ENCODE measurements at places on chromosomes 2 and 18.

GRCh38 chr2:66301767-66302140 is 133.2 kb upstream of the MEIS1 start:
- no peak for DNase-seq

- no peak for DNase-seq
Observed at GRCh38 chr2:46540496-46541331, 61.3 kb downstream of the TMEM247 start.

GRCh38 chr2:42169874-42170521 is 845 bp downstream of the EML4 start:
- DNase-seq = no peak

DNA sequence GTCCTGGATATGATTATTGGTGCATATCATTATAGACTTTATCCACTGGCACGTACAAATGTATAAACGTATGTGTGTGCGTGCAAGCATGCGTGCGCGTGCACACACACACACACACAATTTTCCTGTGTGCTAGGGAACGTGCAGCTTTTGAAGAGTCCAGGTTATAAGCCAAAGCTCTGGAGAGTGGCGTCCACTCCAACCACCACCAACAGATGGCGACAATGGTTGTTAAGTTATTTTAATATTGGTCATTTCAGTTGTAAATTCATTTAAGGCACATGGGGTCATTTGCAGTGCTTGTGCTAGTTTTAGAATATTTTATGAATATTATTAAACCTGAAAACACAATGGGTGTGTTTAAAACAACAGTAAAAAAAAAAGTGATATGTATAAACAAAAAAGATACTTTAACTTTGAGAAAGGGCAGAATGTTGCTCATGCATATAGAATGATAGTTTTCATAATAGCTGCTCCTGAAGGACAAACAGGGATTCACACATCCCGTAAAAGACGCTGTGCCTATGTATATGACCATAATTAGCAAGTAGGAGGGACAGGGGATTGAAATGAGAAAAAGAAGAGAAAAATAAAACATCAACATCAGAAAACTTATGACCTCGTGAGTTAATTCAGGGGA is 124.2 kb upstream of the ITGB6 start:
- no peak for DNase-seq

GRCh38 chr2:240151477-240152031 is 11.1 kb upstream of the OTOS start:
- DNase-seq = no peak

GRCh38 chr2:193712912-193713311 is 1518.2 kb upstream of the TMEFF2 start:
- DNase-seq = no peak

DNA sequence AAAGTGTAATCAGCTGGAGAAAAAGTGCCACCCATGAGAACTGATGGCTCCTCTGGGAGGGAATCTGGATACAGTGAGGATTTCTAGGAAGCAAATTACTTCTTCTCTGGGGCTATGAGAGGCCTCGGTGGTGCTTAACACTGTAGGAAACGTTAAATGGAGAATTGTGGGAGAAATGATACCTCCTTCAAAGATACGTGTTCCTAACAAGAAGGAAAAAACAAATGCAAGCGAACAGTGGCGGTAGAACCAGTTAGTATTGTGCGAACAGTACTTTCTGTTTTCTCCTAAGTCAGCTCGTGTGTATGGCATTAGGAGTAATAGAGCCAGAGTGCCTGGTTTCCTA is 587 bp upstream of the MTIF2 start:
- DNase-seq = no peak

- DNase-seq = no peak
Observed at GRCh38 chr2:177589186-177589585, 196.6 kb downstream of the AGPS start.

Data from NCI-H1436 (cell line).